NCI-H774 (cell line): ENCODE measurements at places on chromosomes 7 and 10.
A peak's percentile ranks its signal among the peaks of the same experiment; 100 is the strongest.

GRCh38 chr7:106901828-106902441, 36.9 kb downstream of the PIK3CG start:
- no peak for DNase-seq

GRCh38 chr10:17022466-17022825, 107.2 kb downstream of the CUBN start:
- DNase-seq = no peak

GRCh38 chr7:41760293-41760692, 57.4 kb upstream of the INHBA start:
- no peak for DNase-seq

GRCh38 chr10:70376436-70377378, 5.7 kb downstream of the LRRC20 start:
- DNase-seq = no peak

GRCh38 chr7:31785101-31785500, 98.1 kb downstream of the PPP1R17 start:
- DNase-seq = no peak

- DNase-seq = no peak
Measured at GRCh38 chr7:105806592-105807447, 69.6 kb downstream of the ATXN7L1 start.

DNA sequence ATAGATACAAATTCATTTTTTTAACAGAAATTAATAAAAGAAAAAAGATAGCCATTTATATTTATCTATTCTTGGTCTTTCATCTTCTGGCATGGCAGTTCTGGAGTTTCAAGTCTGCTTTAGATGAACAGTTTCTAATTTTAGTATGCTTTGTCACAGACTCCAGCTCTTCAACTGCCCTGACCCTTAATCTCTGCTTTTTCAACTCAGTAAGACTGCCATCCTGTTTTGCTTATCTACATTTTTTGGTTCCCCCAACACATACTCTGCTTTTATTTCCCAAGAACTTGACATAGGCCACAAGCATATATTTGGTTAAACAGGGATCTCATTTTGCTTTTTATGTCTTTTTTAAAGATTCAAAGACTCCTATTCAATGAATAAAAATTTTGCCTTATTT, 309.3 kb upstream of the KCND2 start:
- no peak for DNase-seq

- no peak for DNase-seq
Measured at GRCh38 chr10:18340496-18341051, 200.3 kb downstream of the CACNB2 start.

- DNase-seq = no peak
Measured at GRCh38 chr7:82428186-82428961, 15.2 kb downstream of the CACNA2D1 start.

- no peak for DNase-seq
Measured at GRCh38 chr10:93065675-93066543, 5.3 kb downstream of the CYP26C1 start.

DNA sequence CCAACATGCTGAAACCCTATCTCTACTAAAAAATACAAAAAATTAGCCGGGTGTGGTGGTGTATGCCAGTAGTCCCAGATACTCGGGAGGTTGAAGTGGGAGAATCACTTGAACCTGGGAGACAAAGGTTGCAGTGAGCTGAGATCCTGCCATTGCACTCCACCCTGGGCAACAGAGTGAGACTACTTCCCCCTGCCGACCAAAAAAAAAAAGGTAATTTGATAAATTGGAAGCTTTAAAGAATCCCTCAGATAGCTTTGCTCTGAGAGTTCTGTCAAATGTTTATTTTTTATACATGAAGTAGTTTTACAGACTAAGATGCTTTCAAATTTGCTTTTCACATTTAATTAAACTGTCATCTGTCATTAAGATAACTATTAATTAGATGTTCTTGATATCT, 563.3 kb upstream of the LRRTM3 start:
- no peak for DNase-seq

GRCh38 chr10:61529208-61529607, 76.0 kb upstream of the TMEM26 start:
- no peak for DNase-seq

- DNase-seq = no peak
Measured at GRCh38 chr10:113031147-113031546, 81.1 kb downstream of the TCF7L2 start.

DNA sequence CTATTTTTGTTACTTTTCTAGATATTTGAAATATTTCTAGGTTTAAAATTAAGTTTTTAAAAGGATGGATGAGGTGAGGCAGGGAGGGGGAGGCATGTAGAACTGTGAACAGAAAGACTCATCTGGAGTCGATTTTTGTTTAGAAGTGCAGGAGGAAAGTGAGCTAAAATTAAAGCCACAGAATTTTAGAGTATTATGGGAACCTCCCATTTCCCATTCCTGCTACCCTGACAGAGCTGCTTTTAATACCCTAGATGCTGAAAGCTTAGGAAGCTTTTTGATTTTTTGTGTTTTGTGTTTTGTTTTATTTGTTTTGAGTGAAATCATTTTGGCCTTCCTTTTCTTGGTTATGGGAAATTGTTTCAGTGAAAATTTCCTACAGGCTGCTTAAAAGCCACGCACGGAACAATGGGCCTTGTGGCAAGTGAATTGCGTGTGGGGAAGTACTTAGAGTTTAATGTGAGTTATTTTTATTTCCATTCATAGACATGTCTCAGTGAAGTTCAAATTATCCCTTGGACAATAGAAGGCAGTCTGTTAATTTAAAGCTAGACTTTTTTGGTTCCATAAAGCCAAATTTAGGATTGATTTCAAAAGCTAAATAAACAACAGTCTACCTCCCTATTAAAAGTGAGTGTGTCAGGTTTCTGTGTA, 102.0 kb upstream of the HDAC9 start:
- peak; percentile 31 for DNase-seq

- no peak for DNase-seq
Measured at GRCh38 chr10:116716381-116716780, 26.0 kb downstream of the HSPA12A start.

DNA sequence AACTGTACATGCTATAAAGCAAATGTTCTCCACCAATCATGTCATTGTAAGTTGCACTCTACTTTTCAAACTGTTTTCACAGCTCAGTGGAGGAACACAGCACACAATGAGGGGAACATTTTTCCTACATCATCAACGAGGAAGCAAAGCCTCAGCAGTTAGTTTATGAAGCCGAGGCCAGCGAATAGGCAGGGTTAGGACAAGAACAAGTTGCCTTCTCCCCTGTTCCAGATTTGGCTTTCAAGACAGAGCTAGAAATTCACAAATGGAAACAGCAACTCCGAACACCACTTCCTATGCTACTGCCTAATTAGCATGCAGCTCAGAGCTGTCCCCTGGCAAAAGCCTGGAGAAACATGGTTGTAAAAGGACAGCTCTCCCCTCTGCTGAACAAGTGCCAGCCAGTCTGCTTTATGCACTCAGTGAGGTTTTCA, 19.8 kb downstream of the ITGB8 start:
- no peak for DNase-seq

- DNase-seq = no peak
Measured at GRCh38 chr7:25949736-25950487, 202.1 kb upstream of the NFE2L3 start.

- no peak for DNase-seq
Measured at GRCh38 chr7:24498439-24498838, 74.8 kb upstream of the PALS2 start.

DNA sequence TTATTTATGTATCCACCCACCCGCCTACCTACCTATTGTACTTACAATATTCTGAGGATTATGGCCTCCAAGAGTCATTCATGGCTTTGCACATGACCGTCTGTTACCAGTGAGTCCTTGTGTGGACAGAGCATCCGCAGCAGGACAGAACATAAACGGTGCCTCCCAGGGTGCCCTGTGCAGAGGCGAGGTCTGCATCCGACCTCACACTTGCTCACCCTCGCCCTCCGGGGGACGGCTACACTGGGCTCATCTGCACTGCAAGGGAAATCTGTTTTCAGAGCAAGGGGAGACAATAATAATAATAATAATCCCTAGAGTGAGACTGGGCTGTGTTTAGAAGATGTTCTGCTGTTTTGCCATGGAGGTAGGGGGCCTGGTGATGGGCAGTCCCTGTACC, 29.8 kb downstream of the PFKP start:
- DNase-seq = no peak

- no peak for DNase-seq
Measured at GRCh38 chr10:3803295-3803926, 18.4 kb upstream of the KLF6 start.

DNA sequence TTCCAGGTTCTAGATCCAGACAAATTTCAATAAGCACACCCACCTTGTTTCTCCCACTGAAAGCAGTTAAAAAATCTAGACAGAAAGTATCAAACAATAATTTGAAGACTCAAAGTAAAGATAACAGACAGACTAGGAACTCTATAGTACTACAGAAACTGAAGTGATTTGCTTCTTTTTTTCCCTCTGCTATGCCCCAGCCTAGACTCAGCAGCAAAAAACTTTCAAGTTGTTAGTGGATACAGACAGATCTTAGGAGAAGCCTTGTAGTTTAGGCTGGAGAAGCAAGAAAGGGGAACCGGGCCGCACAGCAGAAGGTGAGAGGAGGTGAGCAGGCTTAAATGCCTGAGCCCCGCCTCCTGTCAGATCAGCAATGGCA, 65.1 kb downstream of the IGF2BP3 start:
- no peak for DNase-seq

DNA sequence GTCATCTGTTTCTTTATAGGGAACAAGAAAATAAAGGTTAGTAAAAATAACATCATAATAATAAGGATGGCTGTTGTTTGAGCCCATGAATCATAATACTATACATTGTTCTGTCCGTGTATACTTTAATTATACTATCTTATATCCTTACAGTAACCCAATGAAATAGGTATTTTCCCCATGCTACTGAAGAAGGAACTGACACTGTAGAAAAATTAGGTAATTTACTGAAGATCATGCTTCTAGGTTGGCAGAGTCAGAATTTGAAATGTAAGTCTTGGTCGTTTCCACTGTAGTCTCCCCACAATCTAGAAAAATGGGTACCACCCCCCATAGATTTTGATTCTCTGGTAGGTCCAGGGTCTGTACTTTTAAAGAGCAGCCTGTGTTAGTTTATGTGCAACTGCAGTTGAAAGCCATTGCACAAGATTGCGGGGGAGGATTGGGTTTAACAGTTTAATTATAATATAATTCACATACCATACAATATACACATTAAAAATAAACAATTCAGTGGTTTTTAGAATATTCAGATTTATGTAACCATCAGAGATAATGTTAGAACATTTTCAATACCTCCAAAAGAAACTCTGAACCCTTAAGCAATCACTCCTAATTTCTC, 47.7 kb downstream of the SHOC2 start:
- DNase-seq = no peak

DNA sequence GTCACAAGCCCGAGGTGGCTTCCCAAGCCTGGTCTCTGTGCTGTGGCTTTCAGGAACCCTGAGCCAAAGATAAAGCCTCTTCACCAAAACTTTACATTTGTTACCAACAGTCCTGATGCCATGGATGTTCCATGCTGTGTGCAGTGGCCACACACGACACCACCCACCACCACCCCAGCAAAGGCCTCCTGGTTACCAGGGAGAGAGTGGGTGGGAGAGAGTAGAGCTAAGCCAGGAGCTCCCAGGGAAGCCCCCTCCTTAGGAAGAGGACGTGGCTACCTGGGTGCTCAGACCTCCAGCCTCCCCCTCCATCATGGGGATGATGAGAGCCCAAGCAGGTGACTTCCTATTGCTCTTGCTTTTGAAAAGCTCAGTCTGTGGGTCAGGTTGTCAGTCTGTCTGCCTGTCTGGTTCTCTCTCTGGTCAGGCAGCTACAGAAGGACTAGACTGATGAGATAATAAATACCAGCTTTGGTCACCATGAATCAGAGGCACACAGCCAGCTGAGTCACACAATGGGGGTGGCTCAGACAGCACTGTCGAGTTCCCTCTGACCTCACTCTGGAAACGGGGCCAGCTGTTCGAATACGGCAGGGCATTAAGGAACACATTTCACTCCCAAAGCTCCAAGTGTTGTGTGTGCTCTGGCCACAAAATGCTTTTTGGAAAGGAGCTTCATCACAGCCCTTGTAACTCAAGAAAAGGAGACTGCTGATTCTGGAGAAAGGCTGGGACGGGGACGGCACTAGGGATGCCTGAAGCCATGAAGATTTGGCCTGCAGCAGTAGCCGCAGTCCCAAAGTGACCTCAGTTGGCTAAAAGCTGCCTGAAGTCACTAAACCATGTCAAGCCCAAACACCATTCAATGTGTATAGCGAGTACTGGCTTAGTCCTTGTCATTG, 166.0 kb downstream of the FANK1 start:
- no peak for DNase-seq

DNA sequence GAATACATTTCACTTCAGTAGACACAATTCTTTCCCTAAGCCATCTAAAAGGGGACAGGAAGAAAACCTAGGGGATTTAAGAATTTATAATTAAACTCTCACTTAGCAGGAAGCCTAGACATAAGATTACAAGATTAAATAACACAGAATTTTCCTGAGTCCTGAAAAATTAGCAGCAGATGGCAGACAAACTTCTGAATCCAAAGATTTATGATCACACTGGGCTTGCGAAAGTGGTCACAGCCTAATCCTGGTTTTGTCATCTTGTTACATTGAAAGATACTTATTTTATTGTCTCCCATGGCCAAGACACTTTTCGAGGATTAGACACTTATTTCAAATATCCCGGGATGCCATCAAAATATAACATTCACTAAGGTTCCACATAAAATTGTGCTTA, 2.9 kb downstream of the ERLIN1 start:
- DNase-seq = no peak

DNA sequence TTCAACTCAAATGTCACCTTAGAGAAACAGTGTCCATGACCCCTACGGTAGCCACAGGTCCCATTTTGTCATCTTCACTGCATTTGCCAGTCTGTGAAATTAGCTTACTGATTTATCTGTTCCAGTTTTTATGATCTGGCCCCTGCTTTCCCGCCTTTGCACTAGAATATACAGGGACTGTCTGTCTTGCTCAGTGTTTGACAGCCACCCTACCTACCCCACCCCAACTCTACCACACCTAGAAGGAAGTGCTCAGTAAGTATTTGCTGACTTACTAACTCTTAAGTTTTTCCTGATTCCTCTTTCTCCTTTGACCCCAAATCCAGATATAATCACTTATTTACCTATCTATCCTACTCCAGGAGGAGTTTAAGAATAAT, 49.5 kb downstream of the CREB3L2 start:
- DNase-seq = no peak

DNA sequence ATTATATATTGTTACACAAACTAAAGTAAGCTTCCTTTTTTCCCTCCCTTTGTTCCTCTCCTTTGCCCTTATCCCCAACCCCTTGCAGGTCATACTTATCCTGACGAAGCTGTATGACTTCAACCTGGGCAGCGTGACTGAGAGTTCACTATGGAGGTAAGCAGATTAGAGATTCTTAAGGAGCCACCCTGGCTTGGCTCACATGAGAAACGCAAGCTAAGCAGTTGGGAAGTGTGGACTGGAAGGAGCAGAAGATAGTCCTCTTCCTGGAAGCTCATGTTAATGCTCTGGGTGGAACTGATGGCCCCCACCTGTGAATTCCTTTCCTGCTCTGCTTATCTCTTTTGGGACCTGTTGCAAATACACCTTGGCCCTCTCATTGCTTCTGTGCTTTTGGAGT, 201.6 kb downstream of the SORCS3 start:
- DNase-seq = no peak
